ENCODE measurements at places on chromosomes 2 and 18.

GRCh38 chr2:188684795-188685194 is 289.4 kb upstream of the COL3A1 start:
- no peak for DNase-seq

DNA sequence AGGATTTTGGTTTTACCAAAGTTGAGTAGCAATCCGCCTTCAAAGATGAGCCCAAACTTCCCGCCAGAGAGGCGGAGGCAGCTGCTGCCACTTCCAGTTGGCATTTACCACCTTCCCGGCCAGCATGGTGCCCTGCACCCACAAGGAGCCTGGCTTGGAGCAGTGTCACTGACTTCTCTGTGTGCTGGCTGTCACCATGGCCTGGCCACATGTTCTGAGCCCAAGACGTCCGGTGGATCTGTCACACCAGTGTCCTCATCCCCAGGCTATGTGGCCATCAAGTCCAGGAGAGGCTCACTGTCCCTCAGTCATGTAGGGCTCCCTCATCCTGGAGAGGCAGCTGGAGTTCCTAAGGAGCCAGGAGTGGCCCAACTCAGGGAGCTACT is 100.6 kb downstream of the ACKR3 start:
- no peak for DNase-seq

DNA sequence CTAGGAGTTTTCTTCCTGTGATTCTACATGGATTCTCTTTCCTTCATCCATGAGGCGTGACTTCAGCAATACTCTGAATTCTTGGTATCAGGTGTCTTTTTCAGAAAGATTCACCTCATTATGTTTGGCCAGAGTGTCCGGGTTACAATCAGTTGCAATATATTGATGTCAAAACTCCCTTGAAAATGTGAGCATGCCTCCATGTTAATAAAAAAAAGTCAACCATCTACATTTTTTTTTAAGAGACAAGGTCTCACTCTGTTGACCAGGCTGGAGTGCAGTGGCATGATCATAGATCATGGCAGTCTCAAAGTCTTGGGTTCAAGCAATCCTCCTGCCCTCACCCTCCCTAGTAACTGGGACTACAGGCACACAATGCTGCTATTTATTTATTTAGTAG is 80.9 kb upstream of the NEUROD1 start:
- no peak for DNase-seq

GRCh38 chr2:23718931-23719700 is 207.8 kb downstream of the ATAD2B start:
- DNase-seq: no peak

GRCh38 chr2:217279556-217279955 is 419.7 kb upstream of the TNP1 start:
- DNase-seq: peak; percentile 88

GRCh38 chr2:183088061-183088460 is 9.5 kb downstream of the DUSP19 start:
- no peak for DNase-seq

- no peak for DNase-seq
Measured at GRCh38 chr2:209565896-209566582, 142.2 kb downstream of the MAP2 start.
